ENCODE measurements at places on chromosomes 2 and 18.

GRCh38 chr2:130870779-130871178 is 34.1 kb downstream of the ARHGEF4 start:
- H3K27ac ChIP-seq, result no peak overlapping the region
- no peaks in the 10 kb centered on the region for H3K4me1 ChIP-seq
- no peak overlapping the region for H3K4me3 ChIP-seq
- peaks cover 45% of the 10 kb centered on the region for H3K27me3 ChIP-seq
- no peaks in the 10 kb centered on the region for H3K36me3 ChIP-seq

DNA sequence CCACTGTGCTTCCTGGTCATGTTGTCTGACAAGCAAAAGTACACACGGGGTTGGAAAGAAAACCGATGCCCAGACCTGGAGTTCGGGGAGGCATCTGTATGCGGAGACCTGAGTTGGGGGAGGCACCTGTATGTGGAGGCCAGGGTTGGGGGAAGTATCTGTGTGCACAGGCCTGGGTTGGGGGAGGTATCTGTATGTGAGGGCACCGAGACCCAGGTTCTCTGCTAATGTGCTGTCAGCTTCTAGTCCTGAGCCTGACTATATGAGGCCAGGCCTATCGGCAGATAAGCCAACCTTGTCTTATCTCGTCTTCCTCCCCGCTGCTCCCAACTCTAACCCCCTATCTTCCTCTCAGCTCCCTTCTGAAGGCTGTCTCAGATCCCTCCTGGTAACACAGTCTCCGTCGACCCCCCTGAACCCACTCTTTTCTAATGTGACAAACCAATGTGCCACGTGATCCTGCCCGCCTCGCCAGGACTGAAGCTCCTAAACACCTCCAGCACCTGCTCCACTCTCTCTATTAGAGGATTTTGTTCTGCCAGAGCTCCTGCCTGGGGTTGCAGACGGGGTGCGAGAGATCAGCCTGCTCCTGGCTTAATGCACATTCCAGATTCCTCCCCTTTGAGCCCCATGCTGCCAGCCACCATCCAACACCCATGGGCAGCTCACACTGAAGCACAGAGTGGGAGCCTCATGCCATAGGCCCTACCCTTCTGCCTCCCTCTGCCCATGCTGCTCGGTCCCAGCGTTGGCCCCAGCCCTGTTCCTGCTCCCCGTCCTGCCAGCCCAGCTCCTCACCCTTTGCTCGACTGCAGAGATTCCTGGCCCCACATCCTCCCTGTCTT is 188.4 kb downstream of the SH3BP4 start:
- no peaks in the 10 kb centered on the region for H3K36me3 ChIP-seq
- no peak overlapping the region for H3K4me3 ChIP-seq
- H3K27ac ChIP-seq, result no peak overlapping the region

- H3K36me3 ChIP-seq, result no peaks in the 10 kb centered on the region
- no peak overlapping the region for H3K27ac ChIP-seq
- peaks cover 29% of the 10 kb centered on the region for H3K27me3 ChIP-seq
- no peaks in the 10 kb centered on the region for H3K4me1 ChIP-seq
These were observed 39.5 kb upstream of the IL1RL1 start for GRCh38 chr2:102271844-102272243.

DNA sequence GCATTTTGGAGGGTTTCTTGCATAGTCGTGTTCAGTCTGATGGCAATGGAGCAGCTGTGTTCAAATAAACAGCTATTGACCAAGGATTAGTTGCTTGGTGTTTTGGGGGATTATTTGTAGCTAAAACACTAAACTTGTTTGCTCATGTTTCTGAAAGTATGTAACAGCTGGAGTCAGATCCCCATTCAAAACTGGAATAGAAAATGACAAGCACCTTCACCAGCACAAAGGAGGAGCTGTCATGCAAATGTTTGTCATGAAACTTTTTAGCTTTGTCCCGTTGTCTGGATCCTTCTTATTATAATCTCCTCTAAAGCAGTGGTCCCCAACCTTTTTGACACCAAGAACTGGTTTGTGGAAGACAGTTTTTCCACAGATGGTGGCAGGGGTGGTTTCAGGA is 96.9 kb upstream of the ZNF236 start:
- H3K27me3 ChIP-seq, result no peaks in the 10 kb centered on the region
- no peak overlapping the region for H3K4me3 ChIP-seq
- H3K27ac ChIP-seq, result no peak overlapping the region
- DNase-seq, result no peak
- H3K4me1 ChIP-seq, result no peaks in the 10 kb centered on the region

- H3K36me3 ChIP-seq, result peaks cover 2% of the 10 kb centered on the region
- DNase-seq, result no peak
- H3K27me3 ChIP-seq, result no peaks in the 10 kb centered on the region
- H3K4me3 ChIP-seq, result no peak overlapping the region
These were observed 156.8 kb downstream of the STK39 start for GRCh38 chr2:168090366-168091135.

GRCh38 chr2:187360286-187360685 is 87.8 kb downstream of the CALCRL start:
- no peak for DNase-seq
- H3K27me3 ChIP-seq, result no peaks in the 10 kb centered on the region
- no peak overlapping the region for H3K27ac ChIP-seq
- no peaks in the 10 kb centered on the region for H3K4me1 ChIP-seq
- H3K36me3 ChIP-seq, result peaks cover 17% of the 10 kb centered on the region

GRCh38 chr2:33765122-33765521 is 166.0 kb upstream of the FAM98A start:
- peaks cover 12% of the 10 kb centered on the region for H3K27me3 ChIP-seq
- H3K27ac ChIP-seq, result no peak overlapping the region
- no peak for DNase-seq
- H3K36me3 ChIP-seq, result no peaks in the 10 kb centered on the region
- H3K4me1 ChIP-seq, result no peaks in the 10 kb centered on the region
- no peak overlapping the region for H3K4me3 ChIP-seq

DNA sequence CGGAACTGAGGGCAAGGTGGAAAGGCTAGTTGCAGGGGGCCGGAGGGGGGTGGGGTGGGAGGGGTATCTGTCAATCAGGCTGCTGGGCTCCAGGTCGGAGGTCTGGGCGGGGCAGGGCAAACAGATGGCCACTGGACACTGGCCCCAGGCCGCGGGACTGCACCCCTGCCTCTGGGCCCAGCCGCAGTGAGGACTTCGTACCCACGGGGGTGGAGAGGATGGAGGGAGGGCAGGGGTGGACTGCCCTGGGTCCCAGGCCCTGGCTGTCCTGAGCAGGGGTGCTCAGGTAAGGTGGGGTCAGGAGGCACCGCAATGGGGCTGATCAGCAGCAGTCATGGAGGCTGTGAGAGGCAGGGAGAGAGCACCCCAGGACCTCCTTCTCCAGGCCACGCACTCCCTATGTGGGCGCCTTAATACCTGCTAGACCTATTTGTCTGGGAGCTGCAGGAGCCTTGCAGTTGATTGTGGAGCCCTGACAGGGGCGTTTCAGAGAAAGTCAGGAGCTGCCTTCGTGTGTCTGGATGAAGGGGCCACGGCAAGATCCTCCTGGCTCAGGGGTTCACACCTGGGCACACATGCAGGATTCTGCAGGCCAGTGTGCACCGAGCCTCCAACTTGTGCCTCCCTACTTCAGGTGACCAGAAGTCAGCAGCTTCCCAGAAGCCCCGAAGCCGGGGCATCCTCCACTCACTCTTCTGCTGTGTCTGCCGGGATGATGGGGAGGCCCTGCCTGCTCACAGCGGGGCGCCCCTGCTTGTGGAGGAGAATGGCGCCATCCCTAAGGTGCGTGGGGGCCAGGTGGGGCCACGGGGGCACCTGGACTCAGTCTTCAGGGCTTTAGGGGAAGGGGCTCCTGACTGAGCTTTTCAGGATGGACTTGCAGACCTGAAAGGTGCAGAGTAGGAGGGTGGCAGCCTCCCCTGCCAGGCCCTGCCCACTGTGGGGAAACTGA is 1.5 kb downstream of the CTDSP1 start:
- H3K27ac ChIP-seq, result peak overlapping the region; percentile 54
- H3K4me1 ChIP-seq, result peaks cover 42% of the 10 kb centered on the region
- no peaks in the 10 kb centered on the region for H3K27me3 ChIP-seq
- peak overlapping the region; percentile 95 for H3K4me3 ChIP-seq
- H3K36me3 ChIP-seq, result peaks cover 10% of the 10 kb centered on the region

DNA sequence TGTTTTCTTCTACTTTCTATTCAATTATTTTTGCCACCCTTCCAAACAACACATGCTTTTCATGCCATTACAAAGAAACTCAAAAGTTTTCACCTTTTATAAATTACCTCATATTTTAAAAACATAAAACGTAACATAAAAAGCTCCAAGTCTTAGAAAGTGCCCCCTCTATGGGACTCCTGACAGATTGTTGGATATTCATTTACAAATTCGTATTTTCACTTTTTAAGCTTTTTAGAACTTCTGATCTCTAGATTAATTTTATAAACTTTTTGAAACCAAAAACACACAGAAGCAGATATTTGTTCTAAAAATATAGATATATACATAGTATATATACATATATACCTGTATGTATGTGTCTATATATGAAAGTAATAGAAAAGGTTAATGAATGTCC is 1.5 kb downstream of the COL5A2 start:
- H3K4me3 ChIP-seq, result peak overlapping the region; percentile 95
- H3K27me3 ChIP-seq, result no peaks in the 10 kb centered on the region
- H3K36me3 ChIP-seq, result peaks cover 24% of the 10 kb centered on the region

DNA sequence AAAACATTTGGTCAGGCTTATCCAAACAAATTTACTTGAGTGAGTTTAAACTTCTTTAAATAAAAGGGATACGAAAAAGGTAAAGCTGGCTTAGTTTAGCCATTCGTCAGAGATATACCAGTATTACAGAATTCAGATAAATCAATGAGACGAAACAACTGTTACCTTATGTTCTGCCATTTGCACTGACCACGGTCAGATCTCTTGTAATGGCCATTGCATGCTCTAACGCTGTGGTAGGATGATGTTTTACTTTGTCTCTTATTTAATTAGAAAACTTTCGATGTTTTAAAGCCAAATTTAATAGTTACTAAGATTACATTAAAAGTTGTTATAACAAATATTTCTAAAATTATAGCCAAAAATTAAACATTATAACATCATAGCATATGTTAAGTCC is 1.5 kb downstream of the C18orf54 start:
- H3K4me3 ChIP-seq, result peak overlapping the region; percentile 100
- peak overlapping the region; percentile 99 for H3K27ac ChIP-seq
- no peaks in the 10 kb centered on the region for H3K27me3 ChIP-seq
- DNase-seq, result no peak
- H3K36me3 ChIP-seq, result peaks cover 2% of the 10 kb centered on the region
- H3K4me1 ChIP-seq, result peaks cover 17% of the 10 kb centered on the region

DNA sequence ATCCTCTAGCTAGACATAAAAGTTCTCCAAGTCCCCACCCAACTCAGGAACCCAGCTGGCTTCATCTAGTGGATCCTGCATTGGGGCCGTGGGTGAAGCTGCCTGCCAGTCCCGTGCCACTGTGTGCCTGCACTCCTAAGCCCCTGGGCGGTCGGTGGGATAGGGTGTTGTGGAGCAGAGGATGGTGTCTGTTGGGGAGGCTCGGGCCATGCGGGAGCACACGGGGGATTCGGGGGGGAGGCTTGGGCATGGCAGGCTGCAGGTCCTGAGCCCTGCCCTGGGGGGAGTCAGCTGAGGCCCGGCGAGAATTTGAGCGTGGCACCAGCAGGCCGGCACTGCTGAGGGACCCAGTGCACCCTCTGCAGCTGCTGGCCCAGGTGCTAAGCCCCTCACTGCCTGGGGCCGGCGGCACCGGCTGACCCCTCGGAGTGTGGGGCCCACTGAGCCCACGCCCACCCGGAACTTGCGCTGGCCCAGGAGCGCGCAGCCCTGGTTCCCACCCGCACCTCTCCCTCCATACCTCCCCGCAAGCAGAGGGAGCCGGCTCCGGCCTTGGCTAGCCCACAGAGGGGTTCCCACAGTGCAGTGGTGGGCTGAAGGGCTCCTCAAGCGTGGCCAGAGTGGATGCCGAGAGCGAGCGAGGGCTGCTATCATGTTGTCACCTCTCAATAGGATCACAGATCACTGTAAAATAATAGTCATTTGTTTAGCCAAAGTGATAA is 86.4 kb downstream of the ARL6IP6 start:
- no peak overlapping the region for H3K27ac ChIP-seq
- DNase-seq, result no peak
- no peak overlapping the region for H3K4me3 ChIP-seq
- H3K4me1 ChIP-seq, result no peaks in the 10 kb centered on the region

DNA sequence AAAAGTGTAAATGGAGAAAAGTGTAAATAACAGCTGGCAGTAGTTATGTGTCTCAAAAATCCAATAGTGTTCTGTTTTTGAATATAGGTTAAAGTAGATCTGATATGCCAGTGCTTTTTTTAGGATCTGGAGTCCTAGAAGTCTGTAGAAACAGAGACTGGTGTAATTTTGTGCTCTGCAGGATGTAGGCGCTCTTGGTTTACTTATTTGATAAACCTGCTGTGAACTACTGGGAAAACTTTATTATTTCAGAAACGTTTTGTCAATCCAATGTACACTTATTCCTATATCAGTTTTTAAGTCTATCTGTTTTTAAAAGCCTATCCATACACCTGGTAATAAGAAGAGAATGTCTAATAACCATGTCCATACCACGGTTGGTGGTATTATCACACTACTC is 530.8 kb upstream of the ZNF804A start:
- H3K36me3 ChIP-seq, result no peaks in the 10 kb centered on the region
- H3K4me1 ChIP-seq, result no peaks in the 10 kb centered on the region
- no peak overlapping the region for H3K4me3 ChIP-seq
- peaks cover 12% of the 10 kb centered on the region for H3K27me3 ChIP-seq

DNA sequence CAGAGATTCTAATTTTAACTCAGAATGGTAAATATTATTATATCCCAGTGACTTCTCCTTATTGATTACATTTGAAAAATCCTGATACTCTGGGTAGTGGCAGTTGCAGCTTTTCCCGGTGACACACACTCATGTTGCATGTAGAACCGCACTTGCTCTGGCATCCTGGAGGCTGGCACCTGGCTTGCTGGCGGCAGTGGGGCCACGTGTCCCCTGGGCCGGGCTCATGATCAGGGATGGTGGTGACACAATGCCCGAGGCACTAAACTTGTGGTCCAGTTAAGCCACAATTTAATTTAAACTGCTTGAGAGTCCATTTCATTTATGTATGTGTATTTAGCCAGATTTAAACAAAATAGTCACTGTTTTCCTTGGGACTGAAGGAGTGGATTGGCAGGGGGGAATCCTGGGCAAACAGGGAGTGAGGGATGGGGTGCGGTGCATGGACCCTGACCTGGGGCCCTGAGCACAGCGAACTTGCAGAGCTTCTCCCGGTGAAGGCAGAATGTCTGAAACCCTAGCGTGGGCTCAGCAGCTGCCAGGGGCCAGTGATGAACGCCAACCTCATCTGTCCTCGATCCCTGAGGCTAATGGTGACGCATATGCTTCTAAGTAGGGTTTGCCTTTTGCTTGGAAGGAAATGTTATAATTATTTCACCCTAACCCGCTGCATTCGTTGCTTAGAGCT is 50.0 kb downstream of the KCNG2 start:
- H3K27me3 ChIP-seq, result peaks cover 13% of the 10 kb centered on the region
- H3K27ac ChIP-seq, result no peak overlapping the region
- no peaks in the 10 kb centered on the region for H3K4me1 ChIP-seq
- no peak overlapping the region for H3K4me3 ChIP-seq

- H3K27me3 ChIP-seq, result no peaks in the 10 kb centered on the region
- H3K4me1 ChIP-seq, result peaks cover 14% of the 10 kb centered on the region
- H3K27ac ChIP-seq, result peak overlapping the region; percentile 22
- no peak overlapping the region for H3K4me3 ChIP-seq
These were observed 32.9 kb downstream of the FAP start for GRCh38 chr2:162210385-162210784.

Measured in chondrocyte (in vitro differentiated cells).